G401 (cell line): ENCODE measurements at places on chromosomes 5 and 9.

DNA sequence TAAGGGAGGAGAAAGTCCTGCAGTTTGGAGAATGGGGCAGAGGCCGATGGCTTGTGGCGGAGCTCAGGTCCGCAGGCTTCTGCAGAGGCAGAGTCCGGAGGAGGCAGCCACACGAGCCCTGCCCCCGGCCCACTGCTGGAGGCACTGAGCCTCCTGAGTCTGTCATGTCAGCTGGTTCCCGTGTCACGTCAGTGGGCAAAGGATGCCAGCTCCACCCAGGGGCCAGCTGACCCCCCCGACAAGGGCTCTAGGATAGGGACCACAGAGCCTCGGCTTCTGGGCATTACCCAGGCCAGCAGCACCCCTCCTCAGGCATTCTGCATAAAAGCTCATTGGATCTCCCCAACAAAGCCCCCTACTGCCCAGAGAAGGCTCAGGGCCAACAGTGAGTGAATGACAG lies 8.5 kb downstream of the SH3PXD2B start:
- no peak for DNase-seq

DNA sequence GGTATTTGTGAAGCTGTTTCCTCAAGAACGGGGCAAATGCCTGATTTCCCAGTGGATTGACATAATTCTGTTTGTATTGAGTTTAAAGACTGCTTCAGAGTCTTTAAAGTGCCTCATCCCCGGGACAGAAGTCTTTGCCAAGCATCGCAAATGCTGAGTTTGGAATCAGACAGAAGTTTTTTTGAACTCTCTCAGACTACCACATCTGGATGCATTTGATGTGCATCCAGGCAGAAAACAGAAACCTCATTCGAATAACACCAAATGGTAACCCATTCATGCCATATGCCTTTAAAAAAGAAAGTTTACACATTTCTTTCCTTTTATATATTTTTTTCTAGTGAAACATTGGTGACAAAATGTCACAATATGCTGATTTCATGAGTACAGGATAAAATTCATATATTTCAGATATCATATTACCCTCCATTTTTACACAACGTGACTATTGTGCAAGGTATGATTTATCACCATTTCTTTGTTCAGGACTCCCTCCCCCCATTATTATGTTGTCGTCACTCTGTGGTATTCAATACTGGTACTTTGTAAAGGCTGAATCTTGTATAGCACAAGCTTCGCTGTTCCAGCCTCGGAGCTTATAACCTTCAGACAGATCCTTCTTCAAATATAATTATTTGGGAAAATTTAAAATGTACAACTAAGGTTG lies 91.1 kb downstream of the ZNF608 start:
- no peak for DNase-seq

DNA sequence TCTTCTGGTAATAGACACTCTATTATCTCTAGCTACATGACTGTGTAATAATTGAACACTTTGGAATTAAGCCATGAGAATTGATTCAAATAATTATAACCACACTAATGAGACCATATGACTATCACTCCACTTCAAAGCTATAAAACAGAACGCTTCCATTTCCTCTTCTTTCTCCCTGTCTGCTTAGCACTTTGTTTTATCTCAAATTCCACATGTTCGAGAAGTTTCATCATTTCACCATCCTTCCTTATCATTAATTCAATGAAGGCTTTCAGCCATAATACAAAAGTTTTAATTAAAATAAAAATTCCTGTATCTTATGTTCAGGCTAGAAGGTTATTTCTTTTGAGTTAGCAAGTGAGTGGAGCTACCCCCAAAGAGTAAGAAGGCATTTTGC lies 7.4 kb upstream of the DCTN4 start:
- no peak for DNase-seq

DNA sequence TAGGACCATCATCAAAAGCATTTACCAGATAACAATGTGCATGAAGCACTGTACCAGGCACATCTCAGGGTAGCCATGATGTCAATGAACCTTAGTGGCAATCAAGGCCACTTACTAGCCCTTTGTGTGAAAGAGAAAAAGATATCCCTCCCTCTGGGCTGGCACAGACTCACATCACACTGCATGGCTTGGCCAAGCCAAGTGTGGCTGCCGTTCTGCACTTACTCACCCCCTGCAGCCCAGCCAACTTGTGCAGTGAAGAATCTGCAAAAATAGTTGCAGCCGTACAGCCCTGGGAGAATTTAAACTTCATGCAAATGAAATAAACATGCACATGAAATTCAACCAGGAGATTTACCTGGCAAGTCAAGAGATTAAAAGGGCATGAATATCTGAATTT lies 333.5 kb downstream of the DEPDC1B start:
- peak; percentile 9 for DNase-seq

DNA sequence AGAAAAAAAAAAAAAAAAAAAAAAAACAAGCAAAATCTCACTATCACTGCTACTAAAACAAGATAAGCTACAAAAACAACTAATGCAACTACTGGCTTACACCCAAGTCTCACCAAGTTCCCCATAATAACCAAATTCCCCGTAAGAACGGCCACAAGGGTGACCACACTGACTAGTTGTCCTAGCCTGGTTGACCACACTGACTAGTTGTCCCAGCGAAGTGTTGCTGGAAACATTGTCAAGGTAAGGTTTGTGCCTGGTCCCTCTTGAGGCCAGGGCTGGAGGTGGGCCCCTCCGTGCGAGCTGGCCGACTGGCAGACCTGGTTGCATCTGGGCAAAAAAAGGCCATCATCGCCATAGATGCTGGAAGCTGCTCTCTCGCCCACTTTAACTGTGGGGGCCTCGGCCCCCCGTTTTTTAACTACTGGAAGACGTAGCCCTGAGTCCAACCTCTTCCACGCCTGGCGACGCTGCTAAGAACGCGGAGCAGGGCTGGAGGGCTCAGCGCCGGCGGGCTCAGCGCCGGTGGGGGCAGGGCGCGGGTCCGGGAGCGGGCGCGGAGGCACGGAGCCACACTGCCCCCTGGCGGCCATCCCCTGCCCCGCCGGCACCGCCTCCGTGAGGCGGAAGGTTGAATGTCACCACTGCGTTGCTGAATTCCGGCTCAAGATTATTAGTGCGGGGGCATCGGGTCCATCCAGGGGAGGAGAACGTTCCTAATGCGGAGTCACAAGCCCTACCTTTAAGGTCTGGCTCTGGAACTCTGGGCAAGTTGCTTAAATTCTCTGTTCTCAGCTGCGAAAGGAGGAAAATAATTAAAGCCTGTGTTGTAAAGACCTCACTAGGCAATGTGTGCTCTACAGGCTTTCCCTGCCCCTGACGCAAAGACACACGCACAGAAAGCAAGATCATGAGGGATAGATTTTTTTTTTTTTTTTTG lies 84.0 kb downstream of the HSD17B3 start:
- peak; percentile 72 for DNase-seq

GRCh38 chr9:82081496-82081895 lies 92.9 kb downstream of the SPATA31D1 start:
- DNase-seq: peak; percentile 8

- DNase-seq: no peak
Measured at GRCh38 chr5:42641336-42642005, 115.1 kb upstream of the CCDC152 start.

DNA sequence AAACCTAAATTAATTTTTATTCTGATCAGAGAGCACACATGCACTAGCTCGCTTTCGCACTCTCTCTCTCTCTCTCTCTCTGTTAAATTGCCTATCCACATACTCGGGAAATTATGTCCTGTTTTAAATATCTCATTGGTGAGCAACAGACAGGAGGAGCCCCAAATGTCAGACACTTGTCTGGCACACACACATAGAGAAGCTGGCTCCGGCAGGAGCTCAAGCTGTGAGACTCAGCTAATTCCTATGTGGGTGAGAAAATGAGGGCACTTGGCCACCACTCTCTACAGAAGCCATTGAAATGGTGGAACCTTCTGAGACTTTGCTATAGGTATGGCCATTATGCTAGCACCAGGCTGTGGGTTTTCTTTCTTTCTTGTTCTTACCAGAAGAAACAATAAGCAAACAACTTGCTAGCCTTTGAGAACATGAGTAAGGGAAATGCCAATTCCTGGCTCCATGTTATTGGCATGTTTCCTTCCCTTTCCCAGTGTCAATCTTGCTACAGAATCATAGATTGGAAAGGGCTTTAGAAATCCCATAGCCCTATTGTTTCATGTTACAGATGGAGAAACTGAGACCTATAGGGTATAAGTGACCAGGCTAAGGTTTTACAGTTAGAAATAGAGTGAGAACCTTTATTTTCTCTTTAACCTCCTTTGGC lies 9.0 kb downstream of the RFX3 start:
- DNase-seq: peak; percentile 87
